ENCODE measurements at places on chromosomes 3 and 15.
A peak's percentile ranks its signal among the peaks of the same experiment; 100 is the strongest.

DNA sequence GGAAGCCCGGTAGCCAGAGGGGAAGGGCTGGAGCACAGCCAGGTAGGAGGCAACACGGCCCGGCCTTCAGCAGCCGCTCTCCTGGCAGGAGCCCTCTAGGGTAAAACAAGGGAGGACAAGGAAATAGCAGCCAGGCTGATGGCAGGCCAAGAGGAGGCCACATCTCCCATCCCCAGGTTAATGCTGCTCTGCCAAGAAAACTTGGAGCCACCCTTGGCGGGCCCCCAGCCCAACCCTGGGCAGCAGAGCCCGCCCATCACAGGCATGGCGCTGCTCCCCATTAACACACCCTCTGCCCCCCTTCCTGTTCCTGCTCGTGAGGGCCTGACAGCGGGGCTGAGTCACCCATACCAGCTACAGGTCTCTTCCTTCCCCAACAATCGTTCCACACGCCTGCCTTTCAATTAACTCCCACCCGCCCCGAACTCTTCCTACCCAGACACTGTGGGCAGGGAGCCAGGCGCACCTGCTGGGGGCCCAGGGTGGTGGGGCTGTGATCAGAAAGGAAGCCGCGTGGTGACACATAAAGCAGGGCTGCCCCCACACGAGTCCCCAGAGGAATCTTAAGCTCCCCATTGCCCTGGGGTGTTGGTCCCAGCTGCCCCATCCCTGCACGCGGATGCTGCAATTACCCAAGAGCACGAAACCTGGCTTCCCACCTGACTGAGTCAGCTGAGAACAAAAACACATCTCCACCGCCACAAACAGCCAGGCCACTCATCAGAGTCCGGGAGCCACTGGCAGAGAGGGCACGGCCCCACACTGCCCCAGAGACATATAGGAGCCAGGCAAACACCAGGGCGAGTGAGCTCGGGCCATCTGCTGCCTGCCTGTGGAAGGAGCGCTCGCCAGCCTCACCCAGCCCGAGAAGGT lies at the start of gene C15orf62:
TSS of gene C15orf62 (plus strand) at position 707 of the 873 bp plus-strand sequence. CDS start 516 bp downstream, outside the sequence.
- peak; percentile 74 for DNase-seq

GRCh38 chr15:66452420-66452819 lies 45.1 kb downstream of the SNAPC5 start:
- DNase-seq: no peak

DNA sequence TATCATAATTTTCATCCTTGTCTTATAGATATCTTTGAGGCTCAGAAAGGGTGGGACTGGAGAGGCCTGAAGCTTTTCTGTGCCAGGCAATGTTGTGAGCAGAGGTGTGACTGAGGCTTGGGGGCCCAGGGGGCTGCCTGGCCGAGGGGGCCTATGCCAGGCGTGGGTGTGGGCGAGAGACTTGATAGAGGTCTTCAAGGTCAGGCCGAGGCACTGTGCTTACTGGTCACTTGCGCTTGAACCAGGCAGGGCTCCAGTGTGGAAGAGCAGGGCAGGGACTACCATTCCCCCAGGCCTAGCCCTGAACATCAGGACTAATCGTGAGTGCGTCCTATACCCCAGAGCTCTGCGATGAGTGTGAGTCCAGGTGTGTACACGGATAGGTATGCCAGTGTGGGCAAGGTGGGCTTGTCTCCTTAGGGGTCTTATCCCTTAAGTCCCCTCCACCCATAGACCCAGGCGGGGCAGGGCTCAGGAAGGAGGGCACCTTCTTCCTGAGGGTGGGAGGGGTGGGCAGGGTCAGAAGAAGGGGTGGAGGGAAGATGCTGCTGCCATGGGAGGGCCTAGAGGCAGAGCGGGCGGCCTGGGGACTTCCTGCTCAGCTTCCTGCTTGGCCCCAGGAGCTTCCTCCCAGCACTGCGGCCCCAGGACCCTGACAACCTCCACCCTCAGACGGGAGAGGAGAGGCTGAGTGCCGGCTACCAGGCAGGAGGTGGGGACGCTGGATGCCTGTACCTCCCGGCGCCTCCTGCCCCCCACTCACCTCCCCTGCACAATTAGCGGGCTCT lies 84.7 kb downstream of the LINGO1 start:
- DNase-seq: no peak

- no peak for DNase-seq
Observed at GRCh38 chr15:51076524-51077220, 18.0 kb downstream of the TNFAIP8L3 start.

DNA sequence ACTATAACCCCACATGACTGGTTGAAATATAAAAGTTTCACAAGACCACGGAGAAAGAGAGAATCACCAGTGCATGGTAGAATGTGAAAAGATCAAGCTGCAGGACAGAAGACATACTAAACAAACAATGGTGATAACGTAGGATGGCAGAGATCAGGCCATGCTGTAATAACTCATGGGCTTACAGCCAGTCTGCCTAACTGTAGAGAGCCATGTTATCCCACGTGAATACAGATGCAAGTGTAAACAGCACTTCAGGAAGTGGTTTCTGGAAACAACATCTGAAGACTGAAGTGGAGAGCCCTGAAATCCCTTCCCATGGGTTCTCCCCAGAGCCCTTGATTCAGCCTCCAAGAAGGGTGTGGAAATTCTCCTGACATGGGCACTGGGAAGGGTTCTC lies 103.2 kb upstream of the SLCO2A1 start:
- no peak for DNase-seq

GRCh38 chr3:70749122-70749521 lies 436.7 kb upstream of the MDFIC2 start:
- no peak for DNase-seq

GRCh38 chr15:76070192-76070591 lies 10.4 kb downstream of the TMEM266 start:
- DNase-seq: no peak

DNA sequence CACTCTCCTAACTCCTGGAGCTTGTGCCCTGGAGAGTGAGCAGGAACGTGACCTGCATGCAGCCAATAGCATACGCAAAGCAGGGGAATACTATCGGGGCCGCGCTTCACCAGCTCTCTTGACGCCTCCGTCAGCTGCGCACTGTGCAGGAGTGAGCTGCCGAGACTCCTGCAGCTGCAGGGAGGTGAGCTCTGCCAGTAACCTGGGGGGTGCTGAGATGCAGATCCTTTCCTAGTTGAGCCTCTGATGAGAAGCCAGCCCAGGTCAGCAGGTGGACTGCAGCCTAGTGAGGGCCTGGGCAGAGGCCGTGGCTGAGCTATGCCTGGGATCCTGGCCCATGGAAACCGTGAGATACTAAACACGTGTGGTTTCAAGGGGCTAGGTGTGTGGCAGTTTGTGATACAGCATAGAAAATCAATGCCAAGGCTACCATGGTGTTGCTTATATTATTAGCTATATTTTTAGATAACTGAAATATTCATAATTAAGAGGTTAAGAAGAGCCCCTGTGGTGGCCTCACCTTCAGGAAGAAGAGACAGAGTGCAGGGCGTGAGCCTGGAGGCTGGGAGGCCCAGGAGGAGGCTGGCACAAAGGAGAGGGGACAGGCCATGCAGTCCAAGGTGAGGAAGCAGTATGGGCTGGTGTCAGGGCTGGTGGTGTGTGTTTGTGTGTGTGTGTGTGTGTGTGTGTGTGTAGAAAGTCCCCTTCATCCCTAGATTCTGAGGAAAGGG lies 5.9 kb upstream of the DNAJB8 start:
- no peak for DNase-seq

DNA sequence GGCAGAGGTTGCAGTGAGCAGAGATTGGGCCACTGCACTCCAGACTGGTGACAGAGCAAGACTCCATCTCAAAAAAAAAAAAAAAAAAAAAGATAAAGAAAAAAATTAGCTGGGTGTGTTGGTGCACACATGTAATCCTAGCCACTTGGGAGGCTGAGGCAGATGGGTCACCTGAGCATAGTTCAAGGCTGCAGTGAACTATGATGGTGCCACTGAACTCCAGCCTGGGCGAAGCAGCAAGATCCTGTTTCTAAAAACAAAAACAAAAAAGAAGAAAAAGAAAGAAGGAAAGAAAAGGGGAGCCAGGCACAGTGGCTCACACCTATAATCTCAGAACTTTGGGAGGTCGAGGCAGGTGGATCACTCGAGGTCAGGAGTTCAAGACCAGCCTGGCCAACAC lies 32.9 kb downstream of the PIK3CB start:
- DNase-seq: no peak

DNA sequence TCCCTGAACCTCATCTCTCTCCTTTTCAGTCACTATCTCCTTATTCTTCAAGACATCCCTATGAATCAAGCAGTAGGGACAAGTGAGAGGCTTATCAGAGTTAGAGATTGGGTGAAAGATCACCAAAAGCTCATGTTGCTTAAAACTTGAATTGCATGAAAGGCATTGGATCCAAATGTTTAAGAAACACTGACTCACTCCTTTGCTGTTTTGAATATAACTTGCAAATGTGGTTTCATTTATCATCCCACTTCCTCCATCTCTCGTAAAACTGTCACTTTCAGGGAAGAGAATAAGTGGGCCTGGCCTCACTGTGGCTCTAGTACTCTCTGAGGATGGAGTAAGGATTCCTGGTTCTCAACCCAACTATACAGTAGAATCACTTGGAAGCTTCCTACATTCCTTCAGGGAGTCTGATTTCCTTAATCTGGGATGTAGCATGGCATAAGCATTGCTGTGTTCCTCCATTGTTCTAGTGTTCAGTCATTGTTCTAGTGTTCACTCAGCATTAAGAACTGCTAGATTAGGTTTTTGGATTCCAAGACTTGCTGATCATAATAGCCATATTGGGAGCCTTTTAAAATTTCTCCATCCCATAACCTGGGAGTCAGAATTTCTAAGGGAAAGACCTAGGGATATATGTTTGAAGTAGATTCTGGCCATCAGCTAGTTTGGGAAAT lies 171.8 kb downstream of the TMEM108 start:
- DNase-seq: no peak

DNA sequence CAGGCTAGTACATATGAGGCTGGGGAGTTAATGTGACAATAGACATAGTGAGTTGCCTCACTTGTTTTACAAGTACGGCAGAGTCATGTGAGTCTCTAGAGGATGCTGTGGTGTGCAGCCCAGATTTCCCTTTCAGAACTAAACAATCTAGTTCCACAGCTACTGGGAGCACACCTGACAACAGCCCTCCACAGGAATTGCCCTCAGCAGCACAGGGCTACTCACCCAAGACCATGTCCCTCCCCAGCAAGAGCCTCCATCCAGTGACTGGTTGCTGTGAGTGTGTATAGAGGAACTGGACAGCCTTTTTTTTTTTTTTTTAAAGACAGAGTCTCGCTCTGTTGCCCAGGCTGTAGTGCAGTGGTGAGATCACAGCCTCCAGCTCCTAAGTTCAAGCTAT lies 40.2 kb upstream of the UBE2E2 start:
- DNase-seq: no peak

DNA sequence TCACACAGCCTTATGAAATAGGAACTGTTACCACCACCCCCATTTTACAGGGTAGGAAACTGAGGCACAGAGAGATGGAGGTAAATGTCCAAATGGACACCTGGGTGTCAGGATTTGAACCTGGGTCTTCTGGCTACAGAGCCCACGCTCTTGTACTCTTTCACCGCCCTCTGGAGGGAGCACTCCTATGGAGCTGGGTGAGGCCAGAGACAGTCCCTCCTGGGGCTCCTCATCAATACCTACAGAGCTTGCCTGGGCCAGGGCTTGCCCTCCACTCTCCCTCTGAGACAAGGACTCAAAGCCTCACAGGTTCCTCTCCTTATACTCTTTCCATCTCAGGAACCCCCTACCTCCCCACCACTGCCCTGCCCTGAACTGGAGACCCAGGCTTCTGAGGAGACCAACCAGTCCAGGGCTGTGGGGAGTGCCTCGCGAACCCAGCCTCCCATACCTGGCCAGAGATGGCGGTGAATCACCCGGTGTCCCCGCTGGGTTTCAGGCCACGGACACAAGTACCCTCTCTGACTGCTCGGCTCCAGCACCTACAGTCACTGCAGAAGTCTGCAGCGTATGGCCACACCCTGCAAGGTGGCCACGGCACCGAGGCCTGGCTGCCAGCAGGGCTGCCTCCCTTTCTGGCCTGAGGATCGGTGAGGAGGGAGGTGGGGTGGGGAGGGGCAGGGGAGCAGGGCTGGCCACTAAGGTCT lies 22.1 kb upstream of the ATP2B2 start:
- DNase-seq: no peak

GRCh38 chr3:35523074-35523473 lies 116.3 kb upstream of the ARPP21 start:
- DNase-seq: no peak

DNA sequence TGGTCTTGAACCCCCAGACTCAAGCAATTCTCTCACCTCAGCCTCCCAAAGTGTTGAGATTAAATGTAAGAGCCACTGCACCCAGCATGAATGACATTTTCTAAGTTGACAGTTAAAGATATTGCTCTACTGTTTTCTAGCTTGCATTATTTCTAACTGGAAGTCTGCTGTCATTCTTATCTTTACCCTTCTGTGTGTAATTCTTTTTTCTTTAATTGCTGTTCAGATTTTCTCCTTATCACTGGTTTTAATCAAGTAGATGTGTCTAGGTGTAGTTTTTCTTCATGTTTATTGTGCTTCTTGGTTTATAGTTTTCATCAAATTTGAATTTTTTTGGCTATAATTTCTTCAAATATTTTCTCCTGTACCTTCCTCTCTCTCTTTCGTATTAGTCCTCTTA lies 4.9 kb downstream of the PARP15 start:
- DNase-seq: no peak

GRCh38 chr15:41772720-41773331 lies 1.5 kb upstream of the MAPKBP1 start:
- DNase-seq: peak; percentile 42

DNA sequence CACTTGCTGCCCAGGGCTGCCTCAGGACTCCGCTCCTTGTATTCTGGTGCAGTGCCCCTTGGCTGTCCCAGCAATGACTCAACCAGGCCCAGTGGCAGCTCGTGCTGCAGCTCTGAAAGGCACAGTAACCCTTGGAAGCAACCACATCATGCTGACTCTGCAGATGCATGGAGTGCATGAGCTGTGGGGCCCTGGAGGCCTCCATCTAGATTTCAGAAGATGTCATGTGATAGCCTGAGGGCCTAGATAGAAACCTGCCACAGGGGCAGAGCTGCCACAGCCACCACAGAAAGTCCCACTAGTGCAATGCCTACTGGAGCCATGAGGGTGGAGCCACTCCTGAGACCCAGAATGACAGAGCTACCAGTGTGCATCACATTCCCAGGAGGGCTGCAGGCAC lies 117.1 kb upstream of the SMAD3 start:
- no peak for DNase-seq
